ENCODE measurements at places on chromosomes 3 and 15.

DNA sequence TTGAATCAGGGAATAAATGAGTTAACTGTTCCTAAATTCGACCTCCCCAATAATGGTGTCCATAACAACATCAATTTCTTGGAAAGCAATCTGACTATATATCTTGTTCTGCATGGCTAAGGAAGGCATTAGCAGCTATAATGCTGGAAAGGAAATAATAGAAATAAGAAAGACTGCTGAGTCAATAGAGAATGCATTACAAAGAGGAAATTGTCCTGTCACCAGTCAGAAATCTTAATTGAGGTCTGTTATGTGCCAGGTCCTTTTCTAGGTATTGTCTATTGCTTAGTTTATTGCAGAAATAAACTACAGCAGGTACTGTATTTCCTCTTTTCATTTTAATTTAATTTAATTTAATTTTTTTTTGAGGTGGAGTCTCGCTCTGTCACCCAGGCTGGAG is 5.9 kb upstream of the PPP1R2 start:
- no peak for DNase-seq

GRCh38 chr3:186169379-186169778 is 60.5 kb upstream of the ETV5 start:
- no peak for DNase-seq

- DNase-seq = no peak
Observed at GRCh38 chr3:134693804-134694203, 43.0 kb upstream of the KY start.

DNA sequence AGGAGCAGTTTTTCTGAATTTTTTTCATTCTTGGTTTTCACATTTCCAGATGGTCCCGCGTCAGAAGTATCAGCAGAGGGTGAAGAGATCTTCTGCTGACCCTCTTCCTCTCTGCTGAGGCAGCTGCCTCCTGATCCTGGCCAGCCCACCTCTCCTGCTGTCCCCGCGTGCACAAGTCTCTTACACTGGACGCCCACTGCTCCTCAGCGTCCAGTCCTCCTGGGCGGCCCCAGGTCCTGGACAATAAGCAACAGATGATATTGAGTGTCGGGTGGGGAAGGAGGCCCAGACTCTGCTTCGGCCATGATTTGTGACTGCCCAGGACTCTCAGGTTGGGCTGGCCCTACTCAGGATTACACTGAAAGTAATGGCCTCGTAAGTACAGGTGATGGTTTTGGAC is 50.1 kb downstream of the KLHL25 start:
- no peak for DNase-seq

- DNase-seq = no peak
Observed at GRCh38 chr3:182713743-182714517, 79.4 kb upstream of the ATP11B start.

Measured in cortex of kidney (tissue), 1 donor.